Putamen (tissue), 1 donor: ENCODE measurements at places on chromosomes 6 and 20.

DNA sequence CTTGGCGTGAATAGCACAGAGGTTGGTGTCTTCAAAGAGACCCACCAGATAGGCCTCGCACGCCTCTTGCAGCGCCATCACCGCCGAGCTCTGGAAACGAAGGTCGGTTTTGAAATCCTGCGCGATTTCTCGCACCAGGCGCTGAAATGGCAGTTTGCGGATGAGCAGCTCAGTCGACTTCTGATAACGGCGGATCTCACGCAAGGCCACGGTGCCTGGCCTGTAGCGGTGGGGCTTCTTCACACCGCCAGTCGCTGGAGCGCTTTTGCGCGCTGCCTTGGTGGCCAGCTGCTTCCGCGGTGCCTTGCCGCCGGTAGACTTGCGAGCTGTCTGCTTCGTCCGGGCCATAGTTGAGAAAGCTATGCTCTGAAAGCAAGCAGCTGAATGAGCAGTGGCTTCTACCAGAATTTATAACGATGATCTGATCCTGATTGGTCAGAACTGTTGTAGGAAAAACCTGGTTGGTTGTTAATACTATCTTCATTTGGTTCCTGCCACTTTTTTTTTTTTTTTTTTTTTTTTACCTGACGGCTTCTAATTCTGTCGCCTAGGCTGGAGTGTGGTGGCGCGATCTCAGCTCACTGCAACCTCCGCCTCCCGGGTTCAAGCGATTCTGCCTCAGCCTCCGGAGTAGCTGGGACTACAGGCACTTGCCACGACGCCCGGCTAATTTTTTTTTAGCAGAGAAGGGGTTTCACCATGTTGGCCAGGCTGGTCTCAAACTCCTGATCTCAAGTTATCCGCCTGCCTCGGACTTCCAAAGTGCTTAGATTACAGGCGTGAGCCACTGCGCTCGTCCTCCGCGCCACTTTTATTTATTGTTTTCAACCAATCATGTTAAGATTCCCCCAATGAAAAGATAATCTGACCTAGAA lies 21.5 kb downstream of the OR2B2 start:
- no peak for DNase-seq

- DNase-seq: peak; percentile 49
Measured at GRCh38 chr20:46215913-46216707, 92.2 kb downstream of the CDH22 start.

GRCh38 chr20:3767110-3767426 lies 485 bp downstream of the ADISSP start:
- no peak for DNase-seq

- DNase-seq: no peak
Measured at GRCh38 chr6:135280375-135281136, 99.4 kb downstream of the MYB start.

GRCh38 chr6:75748743-75749538 lies at the start of gene MYO6:
TSS of gene MYO6 (plus strand) at chr6:75749239. CDS start at chr6:75817548, 68,309 bp downstream.
- peak; percentile 85 for DNase-seq

GRCh38 chr6:93105017-93105416 lies 314.3 kb downstream of the EPHA7 start:
- no peak for DNase-seq

GRCh38 chr6:143745166-143746133 lies 67.7 kb downstream of the PHACTR2 start:
- DNase-seq: peak; percentile 41

GRCh38 chr6:11414176-11414963 lies 123.2 kb upstream of the TMEM170B start:
- no peak for DNase-seq

- no peak for DNase-seq
Measured at GRCh38 chr6:116102873-116103272, 2.2 kb downstream of the NT5DC1 start.

DNA sequence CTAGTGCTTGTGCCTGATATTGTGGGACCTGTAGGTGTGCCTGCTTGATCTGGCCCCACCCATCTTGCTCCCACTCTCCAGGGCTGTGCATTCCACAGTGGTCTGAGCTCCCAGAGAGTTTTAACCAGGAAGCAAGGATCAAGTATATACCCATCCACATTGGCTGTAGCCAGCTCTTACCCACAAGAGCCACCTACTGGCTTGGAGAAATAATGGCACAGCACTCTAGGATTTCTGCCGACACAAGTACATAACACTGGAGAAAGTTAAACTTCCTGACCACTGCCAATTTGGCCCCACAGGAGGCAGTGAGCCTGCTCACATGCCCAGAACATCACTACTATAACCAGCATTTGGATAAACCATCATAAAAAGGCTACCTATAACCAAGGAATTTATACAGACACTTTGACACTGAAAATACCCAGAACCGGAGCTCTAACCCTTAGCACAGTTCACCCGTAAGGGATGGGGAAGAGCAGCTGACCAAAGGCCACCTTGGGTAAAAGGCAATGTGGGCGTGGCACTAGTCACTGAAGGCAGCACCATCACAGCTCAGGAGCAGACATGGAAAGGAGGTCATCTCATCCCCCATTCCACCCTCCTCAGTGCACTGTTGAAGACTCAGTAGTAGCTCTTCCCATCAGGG lies 440.4 kb downstream of the BTBD3 start:
- DNase-seq: no peak

GRCh38 chr6:6057442-6058053 lies 50.8 kb upstream of the NRN1 start:
- DNase-seq: peak; percentile 16

GRCh38 chr6:168699631-168700295 lies 258.8 kb downstream of the SMOC2 start:
- peak; percentile 63 for DNase-seq

- no peak for DNase-seq
Measured at GRCh38 chr6:548517-548916, 108.4 kb downstream of the HUS1B start.

- no peak for DNase-seq
Measured at GRCh38 chr6:95593025-95593424, 15.7 kb downstream of the MANEA start.

- DNase-seq: no peak
Measured at GRCh38 chr6:134651519-134651918, 298.4 kb downstream of the ALDH8A1 start.

DNA sequence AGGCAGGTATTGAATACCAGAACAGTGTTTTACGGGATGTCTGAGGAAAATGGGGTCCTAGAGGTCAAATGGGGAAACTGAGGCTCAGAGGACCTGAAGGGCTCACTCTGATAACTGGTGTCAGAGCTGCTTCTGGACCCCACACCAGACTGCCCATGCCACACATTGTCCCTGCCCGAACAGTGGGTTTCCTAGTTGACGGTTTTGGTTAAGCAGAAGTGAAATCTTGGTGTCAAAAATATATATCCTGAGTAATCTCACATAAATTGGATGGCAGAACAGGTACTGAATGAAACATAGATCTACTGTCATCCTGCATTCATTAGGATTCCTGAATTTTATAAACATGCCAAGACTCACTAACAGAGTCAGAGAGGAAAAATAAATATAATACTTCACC lies 16.3 kb downstream of the NOX3 start:
- DNase-seq: no peak
